Panc1 (cell line): ENCODE measurements at places on chromosomes 6 and 20. TPM values are rescaled to one million over a fixed set of nuclear protein-coding genes. Genes with fewer than 3 reads are reported as not detected.

DNA sequence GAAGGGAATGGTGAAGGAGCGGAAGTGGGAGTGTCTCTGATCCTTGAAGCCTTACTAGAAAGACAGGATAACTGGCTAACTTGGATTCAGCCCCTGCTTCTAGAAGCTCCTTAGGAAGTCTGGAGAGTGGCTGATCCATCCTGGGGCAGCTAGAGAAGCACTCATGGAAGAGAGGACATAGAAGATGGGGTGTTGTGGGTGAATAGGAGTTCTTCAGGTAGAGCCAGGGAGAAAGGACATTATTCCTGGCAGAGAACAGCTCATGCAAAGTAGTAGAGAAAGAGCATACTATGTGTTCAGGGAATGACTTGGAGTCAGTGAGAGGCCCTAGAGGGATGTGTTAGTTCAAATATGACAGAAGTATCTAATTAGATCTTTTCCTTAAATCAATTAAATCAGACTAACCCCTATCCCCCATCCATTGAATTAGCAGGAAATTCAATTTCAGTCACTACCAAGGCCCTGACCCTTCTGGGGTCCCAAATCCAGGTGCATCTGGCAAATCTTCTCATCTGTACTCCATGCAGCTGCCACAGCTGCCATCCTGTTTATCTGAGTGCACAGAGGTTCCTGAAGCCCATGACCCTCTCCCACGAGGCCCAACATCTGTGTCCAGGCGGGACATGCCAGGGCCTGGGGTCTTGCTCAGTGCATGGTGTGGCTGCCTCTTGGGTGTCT lies 130.7 kb downstream of the DHX35 start:
- H3K36me3 ChIP-seq, result no peaks in the 10 kb centered on the region
- H3K27me3 ChIP-seq, result no peaks in the 10 kb centered on the region
- no peak overlapping the region for H3K4me3 ChIP-seq
- no peak overlapping the region for H3K27ac ChIP-seq
- no peak for DNase-seq

DNA sequence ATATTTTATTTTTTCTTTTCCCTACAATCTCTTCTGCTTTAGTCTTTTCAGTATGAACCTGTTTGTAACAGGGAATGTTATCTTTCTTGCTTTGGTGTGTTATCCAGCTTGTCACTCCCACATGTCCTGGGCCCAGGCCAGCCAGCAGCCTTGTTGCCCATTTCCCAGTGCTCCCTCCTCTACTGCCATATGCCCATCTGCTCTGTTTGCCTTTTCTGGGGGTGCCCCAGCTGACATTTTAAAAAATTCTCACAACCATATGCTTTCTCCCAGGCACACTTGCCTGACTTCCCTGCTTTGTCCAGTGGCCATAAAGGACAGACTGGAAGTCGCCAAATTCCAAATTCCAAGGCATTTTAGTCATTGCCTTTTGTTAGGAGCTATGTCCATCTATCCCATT lies 23.6 kb upstream of the LMBRD1 start:
- no peaks in the 10 kb centered on the region for H3K27me3 ChIP-seq
- H3K4me1 ChIP-seq, result no peaks in the 10 kb centered on the region
- H3K27ac ChIP-seq, result no peak overlapping the region
- DNase-seq, result no peak
- H3K36me3 ChIP-seq, result no peaks in the 10 kb centered on the region

DNA sequence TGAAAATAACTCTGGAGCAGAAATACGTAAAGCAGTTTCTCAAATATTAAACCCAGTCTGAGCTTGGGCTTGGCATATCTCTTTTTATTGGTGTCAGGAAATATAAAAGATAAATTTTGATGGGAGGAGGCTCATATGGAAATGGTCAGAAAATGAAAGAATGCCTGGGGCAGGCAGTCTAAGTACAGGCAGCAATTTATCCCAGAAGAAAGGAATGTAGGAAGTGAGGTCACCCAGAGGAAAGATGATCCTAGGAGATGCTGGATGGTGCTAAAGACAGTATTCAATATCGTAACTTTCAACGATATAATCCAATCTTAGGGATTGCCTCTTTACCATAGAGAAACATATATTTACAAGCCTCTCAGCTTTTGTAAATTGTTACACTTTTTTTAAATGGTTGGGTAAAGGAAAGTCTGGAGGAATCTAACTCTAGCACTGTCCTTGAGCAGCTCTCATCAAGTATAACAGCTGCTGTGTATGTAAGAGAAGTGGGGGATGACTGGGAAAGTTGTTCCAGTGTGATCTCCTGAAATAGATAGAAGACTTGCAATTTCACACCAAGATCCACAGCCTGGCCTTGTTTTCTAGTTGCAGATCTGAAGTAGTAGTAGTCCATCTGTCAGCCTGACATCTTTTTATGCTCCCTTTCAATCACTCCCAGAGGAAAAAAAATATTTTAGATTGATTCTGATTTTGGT lies 256.9 kb upstream of the SASH1 start:
- no peak overlapping the region for H3K27ac ChIP-seq
- H3K4me3 ChIP-seq, result no peak overlapping the region
- H3K27me3 ChIP-seq, result no peaks in the 10 kb centered on the region
- no peak for DNase-seq
- no peaks in the 10 kb centered on the region for H3K4me1 ChIP-seq

DNA sequence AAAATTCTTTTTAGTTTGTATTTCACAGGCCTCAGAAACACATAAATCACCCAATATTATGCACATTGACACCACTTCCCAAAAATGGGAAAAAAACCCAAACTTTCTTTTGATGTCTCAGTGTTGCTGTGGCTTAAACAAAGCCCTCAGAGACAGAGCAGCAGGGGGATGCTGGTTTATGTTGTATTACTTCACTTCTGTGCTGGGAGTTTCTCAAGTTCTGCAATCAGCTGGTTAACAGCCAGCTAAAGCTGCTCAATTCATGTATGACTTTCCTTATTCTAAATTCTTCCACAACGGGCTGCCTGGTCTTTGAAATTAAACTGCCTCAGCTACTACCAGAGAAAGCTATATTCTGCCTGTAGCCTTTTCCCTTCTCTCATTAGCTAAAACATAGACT lies 5.6 kb downstream of the FILIP1 start:
- H3K27ac ChIP-seq, result no peak overlapping the region
- no peak overlapping the region for H3K4me3 ChIP-seq
- DNase-seq, result no peak

GRCh38 chr6:142676027-142676443 lies 268.9 kb downstream of the HIVEP2 start:
- no peak overlapping the region for H3K27ac ChIP-seq
- no peaks in the 10 kb centered on the region for H3K4me1 ChIP-seq
- H3K4me3 ChIP-seq, result no peak overlapping the region
- H3K36me3 ChIP-seq, result no peaks in the 10 kb centered on the region
- DNase-seq, result no peak

DNA sequence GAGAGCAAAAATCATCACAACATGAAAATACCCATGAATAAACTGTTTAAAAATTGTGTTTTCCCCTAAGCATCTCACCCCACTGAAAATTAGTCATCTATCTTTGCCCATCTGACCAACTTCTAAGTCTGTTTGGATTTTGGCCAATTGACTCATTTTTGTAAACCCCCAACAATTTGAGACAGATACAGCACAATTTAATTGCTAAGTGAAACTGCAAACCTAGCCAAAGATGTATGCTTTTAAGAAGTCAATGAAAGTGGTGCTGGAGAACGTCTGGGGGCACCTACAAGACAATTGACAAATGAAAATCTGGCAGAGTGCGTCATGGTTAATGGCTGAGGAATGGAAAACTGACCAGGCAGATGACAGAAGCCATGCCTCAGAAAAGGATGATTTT lies 30.9 kb upstream of the SLC24A3 start:
- no peaks in the 10 kb centered on the region for H3K27me3 ChIP-seq
- no peaks in the 10 kb centered on the region for H3K36me3 ChIP-seq
- H3K27ac ChIP-seq, result no peak overlapping the region
- H3K4me3 ChIP-seq, result no peak overlapping the region

- H3K27ac ChIP-seq, result peak overlapping the region; percentile 76
- DNase-seq, result peak; percentile 67
- peaks cover 23% of the 10 kb centered on the region for H3K4me1 ChIP-seq
Measured at GRCh38 chr6:40962241-40962640, 76.8 kb downstream of the UNC5CL start.

CTCFL gene
- 0.05 TPM for total RNA-seq

TSBP1 gene
- total RNA-seq, result not detected

APOM gene
- 1.8 TPM for total RNA-seq
